ENCODE measurements at places on chromosomes 1 and 21. TPM values are rescaled to one million over a fixed set of nuclear protein-coding genes. Genes with fewer than 3 reads are reported as not detected.

GRCh38 chr1:30242168-30242567 lies 481.2 kb downstream of the MATN1 start:
- DNase-seq, result no peak

DNA sequence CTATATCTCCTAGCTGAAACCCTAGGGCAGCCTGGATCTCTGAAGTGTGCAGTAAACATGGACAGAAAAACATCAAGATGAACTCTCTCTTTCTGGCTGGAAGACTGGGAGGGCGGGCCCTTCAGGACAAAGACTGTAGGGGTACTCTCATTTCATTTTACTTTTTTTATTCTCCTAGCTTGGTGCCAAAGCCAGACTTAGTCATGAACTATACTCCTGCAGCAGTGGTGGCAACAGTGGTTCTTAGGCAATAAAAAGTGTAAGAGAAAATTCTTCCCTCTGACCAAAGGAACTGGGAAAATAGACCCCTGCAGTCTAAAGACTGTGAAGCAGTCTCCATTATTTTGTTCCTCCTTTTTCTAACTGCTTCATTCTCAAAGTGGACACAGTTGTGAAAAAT lies 213.8 kb upstream of the JUN start:
- DNase-seq, result no peak

DNA sequence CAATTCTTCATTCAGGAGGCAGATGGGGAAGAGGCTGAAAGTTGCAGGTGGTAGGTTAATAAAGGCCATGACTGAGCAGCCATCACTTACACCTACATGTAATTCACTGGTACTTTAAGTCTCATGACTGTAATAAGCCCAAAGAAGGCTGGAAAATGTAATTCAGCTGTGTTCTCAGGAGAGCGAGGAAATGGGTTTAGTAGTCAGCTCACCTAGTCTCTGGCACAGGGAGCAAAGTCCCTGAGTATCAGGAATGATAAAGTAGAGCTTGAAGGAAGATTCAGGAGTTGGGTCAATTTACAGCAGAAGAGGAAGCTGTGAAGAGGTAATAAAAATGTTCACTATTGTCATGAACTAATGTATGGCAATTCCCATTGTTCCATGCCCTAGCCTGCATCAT lies 393.4 kb upstream of the KAZN start:
- no peak for DNase-seq

DNA sequence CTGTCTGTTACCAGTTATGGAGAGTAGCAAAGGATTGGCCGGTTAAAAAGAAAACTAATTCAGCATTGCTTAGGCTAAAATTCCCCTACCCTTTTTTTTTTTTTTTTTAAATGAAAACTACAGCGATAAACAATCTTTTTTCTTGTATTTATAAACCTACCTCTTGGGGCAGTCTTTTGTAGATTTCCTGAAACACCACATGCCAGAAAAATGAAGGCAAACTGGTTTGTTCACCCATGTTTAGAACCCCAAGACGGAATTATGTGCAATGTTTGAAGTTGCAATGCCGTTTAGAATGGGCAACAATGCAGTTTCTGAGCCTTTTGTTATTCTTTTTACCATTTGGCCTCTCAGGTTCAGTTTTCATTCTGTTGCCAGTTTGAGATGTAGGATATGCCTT lies 59.1 kb downstream of the PRDM2 start:
- DNase-seq, result peak; percentile 5

DNA sequence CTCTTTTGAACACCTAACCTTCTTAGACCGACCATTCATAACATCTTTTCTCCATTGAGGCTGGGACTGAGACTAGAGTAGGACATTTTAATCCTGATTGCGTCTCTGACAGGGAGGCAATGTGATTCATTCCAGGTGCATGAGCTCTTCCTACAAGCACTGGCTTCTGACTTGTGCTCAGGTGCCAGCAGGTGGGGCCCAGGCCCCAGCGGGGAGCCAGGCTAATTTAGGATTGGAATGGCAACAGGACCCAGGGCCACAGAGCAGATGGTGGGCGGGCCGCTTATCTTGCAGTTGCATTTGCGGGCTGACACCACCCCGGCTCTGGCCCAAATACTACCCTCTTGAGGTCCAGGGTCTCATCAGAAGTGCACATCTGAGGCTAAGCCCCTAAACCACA lies 4.1 kb downstream of the GPA33 start:
- no peak for DNase-seq

DNA sequence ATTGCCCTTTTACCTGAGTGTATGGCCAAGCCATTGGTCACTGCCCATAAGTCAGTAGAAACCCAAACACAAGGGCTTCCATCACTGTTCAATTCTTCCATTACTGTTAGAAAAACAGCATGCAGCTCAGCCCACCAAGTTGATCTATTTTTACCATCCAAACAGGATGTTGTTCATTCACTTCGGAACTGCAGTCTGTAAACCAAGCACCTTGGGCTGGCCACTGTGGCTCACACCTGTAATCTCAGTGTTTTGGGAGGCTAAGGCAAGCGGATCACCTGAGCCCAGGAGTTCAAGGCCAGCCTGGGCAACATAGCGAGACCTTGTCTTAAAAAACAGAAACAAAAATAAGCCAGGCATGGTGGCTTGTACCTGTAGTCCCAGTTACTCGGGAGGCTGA lies 8.7 kb upstream of the MFSD2A start:
- no peak for DNase-seq

GRCh38 chr1:224502459-224503160 lies 68.0 kb upstream of the WDR26 start:
- no peak for DNase-seq

DNA sequence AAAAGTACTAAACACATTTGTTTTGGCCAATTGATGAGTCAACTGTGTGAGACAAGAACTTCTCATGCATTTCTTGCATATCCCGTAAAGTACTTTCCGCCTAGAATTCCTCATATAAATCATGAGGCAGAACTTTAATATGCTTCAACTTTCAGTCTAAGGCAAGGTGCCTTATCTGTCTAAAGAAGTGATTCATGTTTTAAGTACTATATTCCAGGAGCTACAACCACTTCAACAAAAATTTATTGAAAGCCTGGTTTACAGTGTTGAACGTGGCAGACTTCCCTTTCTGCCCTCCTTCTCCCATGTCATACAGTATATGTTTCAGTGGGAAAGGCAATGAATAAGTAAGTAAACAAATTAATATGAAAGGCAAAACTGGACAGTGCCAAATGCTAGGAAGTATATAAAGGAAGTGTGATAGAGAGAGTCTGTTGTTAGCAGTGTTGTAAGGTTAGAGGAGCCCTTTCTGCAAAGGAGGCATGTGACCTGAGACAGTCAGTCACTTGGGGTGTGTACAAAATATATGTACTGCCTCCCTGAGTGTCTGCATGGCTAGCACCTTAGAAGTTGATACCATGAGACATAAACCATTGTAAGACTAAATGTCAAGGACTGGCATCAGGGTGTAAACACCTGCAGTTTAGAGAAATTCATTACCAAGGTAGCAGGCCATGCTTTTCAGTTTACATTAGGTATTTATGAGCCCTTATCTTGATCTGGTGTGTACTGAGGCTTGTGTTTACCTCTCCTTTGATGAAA lies 362.2 kb downstream of the SRGAP2C start:
- no peak for DNase-seq

DNA sequence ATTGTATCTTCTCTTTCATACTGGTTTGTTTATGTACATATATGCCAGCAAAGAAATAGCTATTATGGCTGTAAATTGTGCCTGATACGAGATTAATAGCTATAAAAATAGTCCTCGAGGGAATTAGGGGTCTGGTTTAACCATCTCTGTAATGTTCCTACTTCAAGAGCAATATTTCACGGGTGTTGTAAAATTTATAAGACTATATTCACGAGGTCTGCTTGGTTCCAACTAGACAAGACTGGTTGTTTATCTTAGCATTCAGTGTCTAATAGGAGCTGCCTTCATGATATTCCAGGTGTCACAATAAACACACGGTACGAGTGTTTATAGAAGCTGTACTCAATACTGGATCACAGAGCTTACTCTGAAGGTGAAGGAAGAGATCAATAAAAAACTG lies 389.9 kb downstream of the SIPA1L2 start:
- no peak for DNase-seq

DNA sequence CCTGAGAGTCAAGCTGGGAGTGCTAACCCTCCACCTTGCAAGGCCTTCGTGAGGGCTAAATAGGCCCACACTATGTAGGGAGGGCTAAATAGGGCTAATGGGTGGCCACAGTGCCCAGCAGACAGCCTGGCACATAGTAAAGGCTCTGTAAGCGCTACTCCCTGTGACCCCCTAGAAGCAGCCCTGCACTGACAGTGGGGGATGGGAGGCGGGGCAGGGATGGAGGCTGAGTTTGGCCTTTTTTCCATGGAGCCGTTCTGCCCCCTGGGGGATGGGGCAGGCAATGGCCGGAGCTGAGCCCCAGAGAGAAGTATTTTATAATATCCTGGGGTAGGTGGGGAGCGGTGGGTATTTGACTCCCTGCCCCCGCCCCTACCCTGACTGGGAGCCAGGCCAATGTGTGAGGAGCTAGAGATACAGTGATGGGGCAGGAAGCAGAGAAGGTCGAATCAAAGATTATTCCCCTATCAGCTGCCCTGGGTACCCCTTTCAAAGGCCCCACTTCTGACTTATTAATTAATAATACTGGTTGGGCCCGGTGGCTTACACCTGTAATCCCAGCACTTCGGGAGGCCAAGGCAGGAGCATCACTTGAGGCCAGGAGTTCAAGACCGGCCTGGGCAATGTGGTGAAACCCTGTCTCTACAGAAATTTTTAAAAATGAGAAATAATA lies 42.3 kb downstream of the LACTBL1 start:
- DNase-seq, result no peak

The POU2F1 gene
- 8.7 TPM for total RNA-seq

All from esophagus muscularis mucosa (tissue), 4 donors.